Gastroesophageal sphincter (tissue), 4 donors: ENCODE measurements at places on chromosomes 1 and 21.

- peak; percentile 46 for ATAC-seq
These were observed 19.7 kb upstream of the EPS8L3 start for GRCh38 chr1:109783436-109783835.

DNA sequence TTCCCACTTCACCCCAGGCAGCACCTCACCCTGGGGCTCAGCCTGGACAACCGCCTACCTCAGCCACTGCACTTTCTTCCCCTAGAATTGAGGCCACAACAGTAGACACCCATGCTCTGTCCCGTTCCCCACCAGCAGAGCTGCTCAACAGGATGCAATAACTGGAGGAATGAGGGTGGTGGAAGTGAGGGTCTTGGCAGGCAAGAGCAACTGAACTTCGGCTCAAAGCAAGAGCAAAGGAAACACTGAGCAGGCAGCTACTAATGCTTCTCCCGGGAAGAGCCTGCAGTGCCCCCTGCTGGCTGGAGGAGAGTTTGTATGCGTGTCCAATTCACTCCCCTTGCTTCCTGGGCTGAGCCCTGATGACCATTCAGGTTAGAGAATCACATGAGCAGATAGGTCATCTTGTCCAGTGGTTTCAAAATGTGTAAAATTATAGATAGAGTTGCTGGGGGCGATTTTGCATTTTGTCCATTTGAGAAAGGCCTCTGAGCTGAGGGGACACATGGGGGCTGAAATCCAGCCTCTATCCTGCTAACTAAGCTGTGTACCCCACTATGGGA lies 13.9 kb downstream of the NT5C1A start:
- ATAC-seq: peak; percentile 55

GRCh38 chr1:196160066-196160795 lies 448.0 kb downstream of the KCNT2 start:
- ATAC-seq: no peak

DNA sequence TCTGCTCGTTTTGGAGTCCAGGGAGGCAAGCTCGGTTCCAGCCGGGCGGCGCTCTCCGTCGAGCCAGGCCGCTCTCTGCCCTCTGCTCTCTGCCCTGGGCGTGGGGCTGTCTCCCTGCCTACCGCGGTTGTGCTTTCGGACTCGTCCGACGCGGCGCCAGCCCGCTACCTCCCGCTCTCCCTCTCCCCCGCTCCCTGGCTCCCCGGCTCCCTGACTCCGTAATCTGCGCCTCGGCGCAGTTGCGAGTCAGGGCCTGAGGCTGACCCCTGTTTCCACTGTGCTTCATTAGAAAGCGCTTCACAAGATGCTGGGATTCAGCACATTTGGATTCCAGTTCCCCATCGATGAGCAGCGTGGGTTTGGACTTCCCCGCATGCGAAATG lies 2.2 kb downstream of the SOX13 start:
- no peak for ATAC-seq

DNA sequence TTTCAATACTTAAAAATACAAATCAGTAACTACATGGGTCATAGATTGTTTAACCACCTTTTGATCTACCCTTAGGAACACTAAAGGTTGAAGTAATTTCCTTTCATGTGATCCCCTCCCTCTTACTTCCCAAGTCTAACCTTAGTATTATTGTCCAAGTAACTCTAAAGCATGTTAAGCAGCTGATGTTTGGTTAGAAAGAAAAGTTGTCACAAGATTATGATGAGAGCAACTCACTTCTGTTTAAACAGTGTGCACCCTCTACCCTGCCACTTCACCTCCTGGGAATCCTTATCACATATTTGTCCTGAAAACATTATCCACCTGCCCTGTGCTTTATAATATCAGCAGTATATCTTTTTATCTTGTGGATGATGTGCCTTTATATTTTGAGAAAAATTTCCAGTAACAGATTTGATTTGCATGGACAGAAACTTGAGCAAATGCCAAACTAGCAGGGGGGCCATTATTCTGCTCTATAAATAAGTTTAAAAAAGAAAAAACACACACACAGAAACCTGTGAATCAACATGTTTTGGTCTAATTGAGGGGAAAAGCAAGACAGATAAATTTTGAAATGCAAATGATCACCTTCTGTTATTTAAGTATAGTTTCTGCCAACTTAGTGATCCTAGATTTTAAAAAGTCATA lies 194.3 kb downstream of the RPS6KC1 start:
- ATAC-seq: no peak
